Stimulated activated CD4-positive, alpha-beta T cell treated with anti-CD3 and anti-CD28 coated beads, TNF-alpha, amount 100 ng/mL, for 48 hours (primary cell): ENCODE measurements at places on chromosomes 5 and 9.

GRCh38 chr5:1103505-1104326 lies 8.1 kb downstream of the SLC12A7 start:
- no peak for DNase-seq

GRCh38 chr9:96875461-96876142 lies 21.3 kb upstream of the ZNF782 start:
- no peak for DNase-seq

GRCh38 chr5:96699186-96699820 lies 37.1 kb downstream of the CAST start:
- no peak for DNase-seq

DNA sequence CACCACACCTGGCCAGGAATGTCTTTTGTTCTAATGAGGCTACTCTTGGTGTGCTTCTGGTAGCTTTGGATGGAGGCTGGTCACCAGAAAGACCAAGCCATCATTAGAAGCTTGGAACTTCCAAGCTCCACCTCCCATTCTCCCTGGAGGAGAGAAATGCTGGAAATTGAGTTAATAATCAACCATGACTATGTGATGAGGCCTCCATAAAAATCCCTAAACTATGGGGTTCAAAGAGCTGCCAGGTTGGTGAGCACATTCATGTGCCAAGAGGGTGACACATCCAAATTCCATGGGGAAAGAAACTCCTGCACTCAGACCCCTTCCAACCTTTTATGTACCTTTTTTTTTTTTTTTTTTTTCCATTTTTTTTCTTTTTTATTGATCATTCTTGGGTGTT lies 105.5 kb upstream of the SPATA31C2 start:
- DNase-seq, result no peak

DNA sequence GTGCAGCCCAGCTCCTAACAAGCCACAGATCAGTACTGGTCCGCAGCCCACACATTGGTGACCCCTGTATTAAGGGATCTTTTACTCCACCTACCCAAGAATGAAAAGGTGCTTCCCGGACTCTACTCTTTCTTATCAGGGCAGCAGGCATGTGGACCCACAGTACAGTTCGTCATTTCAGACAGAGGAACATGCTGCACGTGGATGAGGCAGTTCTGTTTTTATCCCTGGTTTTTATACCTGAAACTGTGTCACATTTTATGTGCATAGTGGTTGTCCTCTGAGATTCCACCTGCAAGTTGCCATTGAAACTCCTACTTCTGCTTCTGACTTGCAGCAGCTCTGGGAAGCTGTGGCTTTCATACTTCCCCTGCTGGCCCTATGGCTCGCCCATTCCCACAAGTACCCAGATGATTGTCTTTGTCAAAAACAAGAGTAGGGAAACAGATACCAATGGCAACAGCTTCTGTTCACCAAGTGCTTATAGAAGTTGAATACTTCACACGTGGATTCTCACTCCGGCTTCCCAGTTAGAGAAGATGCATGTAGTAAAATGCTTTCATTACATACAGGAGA lies 208.0 kb downstream of the TRIO start:
- DNase-seq, result no peak

GRCh38 chr5:56447232-56447631 lies 214.1 kb upstream of the ANKRD55 start:
- DNase-seq, result no peak

DNA sequence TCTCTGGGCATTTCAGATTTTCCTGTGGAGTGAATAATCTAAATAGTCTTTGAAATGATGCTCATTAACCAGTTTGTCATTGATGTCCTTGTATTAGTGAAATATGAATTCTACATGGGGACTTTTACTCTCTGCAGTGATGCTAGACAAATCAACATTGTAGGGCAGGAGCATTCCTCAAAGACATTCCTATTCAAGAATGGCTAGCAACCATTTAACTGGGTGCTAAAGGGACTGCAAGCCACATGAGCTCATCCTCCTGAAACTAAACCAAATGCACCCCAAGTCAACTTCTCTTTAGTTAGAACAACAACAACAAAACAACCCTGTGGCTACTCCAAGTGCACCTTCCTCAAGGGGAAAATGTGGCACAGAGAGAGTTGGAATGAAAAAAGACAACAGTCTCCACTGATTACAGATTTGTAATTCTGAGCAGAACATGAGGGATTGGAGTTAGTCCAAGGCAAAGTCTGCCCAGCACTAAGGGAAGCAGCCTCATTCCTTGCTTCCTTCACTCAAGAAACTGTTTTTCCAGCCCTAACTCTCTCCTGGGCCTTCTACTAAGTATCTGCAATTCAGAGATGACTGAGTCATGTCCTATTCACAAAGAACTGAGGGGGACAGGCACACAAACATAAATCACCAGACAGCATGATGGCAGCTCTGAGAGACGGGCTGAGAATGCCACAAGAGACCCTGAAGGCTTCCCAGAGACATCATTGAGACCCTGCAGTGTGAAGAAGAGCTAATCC lies 82.0 kb upstream of the WWC1 start:
- no peak for DNase-seq

DNA sequence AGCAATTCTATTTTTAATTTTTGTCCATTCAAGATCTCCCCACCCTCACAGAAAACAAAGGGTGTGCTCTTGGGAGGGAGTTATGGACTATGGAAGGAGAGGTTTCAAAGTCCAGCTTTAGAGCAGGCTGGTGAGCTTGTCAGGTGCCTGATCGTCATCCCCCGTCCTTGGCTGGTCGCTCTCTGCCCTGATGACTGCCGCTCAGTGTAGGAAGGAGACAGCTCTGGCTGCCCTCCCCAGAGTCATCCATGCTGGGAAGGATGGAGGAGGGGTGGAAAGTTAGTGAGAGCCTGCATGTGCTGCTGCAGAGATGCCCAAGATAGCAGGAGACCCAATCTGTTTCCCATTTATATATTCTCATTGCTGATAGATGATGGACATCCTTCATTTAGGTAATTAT lies 96.6 kb downstream of the NLN start:
- no peak for DNase-seq

- DNase-seq, result no peak
These were observed 69.6 kb downstream of the EPB41L4B start for GRCh38 chr9:109251080-109251775.
